ENCODE measurements at places on chromosomes 3 and 15. TPM values are rescaled to one million over a fixed set of nuclear protein-coding genes. Genes with fewer than 3 reads are reported as not detected.

- DNase-seq, result no peak
Measured at GRCh38 chr3:50147447-50147846, 7.7 kb upstream of the SEMA3F start.

- no peak for DNase-seq
Measured at GRCh38 chr15:56837273-56837672, 81.2 kb upstream of the TCF12 start.

DNA sequence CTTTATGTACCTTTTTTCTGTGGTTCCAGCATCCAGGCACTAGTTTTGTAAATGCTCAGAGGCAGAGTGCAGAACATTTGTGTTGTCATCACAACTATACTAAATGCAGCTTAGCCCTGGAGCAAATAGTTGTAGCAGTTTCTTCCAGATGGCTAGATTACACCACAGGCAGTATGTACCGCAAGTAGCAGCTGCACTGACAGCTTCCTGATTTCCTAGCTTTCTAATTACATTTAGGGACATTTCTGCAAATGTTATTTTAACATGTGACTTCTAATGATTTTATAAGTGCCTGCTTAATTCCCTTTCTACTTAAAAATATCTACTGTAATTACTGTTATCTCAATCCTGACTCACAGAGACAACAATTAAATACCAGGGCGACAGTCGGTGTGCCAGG is 106.5 kb downstream of the NR2E3 start:
- DNase-seq, result no peak

GRCh38 chr3:141738891-141739363 is 829 bp downstream of the RNF7 start:
- peak; percentile 32 for DNase-seq

- no peak for DNase-seq
Measured at GRCh38 chr3:169072494-169072893, 591.0 kb downstream of the MECOM start.

DNA sequence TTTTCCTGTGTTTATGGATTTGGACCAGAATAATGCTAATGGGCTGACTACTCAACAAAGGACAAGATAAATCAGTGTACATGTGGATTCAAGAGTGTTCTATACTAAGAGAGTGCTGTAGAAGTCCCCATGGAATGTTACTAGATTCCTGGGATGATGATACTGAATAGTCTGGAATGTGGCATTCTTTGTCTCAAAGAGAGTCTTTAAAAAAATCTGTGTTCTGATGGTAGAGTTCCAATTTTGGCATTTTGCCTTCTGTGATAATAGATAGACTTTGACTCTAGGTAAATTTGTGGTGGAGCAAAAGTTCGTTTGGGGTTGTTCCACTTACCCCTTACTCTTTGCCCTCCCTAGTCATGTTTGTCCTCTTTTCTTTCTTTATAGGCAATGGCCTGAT is 43.7 kb downstream of the NMD3 start:
- DNase-seq, result peak; percentile 53

DNA sequence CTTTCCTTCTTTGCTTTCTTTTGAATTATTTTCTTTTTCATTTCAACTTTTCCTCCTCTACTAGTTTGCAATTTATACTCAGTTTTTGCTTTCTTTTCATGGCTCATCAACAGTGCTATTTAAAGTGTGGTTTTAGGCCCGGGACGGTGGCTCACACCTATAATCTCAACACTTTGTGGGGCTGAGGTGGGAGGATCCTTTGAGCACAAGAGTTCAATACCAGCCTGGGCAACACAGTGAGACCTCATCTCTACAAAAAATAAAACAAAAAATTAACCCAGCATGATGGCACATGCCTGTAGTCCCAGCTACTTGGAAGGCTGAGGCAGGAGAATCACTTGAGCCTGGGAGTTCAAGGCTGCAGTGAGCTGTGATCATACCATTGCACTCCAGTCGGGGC is 20.4 kb upstream of the DENND4A start:
- no peak for DNase-seq

DNA sequence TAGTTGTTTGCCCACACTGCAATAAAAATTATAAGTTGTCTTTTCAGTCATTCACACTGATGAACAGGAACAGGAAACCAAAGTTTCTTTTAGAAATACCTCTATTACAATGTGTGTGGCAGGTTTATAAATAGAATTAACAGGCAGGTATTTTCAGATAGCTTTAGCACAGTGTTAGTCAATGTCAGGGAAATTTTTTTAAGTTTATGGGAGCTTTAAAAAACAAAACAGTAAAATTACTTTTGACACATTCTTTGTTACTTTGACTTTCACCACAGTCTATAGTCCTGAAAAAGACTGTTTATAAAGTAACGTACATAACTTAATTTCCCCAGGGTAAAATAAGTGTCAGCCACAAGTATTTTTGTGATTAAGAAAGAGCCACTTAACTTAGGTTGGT is 38.1 kb downstream of the SERPINI1 start:
- DNase-seq, result no peak

DNA sequence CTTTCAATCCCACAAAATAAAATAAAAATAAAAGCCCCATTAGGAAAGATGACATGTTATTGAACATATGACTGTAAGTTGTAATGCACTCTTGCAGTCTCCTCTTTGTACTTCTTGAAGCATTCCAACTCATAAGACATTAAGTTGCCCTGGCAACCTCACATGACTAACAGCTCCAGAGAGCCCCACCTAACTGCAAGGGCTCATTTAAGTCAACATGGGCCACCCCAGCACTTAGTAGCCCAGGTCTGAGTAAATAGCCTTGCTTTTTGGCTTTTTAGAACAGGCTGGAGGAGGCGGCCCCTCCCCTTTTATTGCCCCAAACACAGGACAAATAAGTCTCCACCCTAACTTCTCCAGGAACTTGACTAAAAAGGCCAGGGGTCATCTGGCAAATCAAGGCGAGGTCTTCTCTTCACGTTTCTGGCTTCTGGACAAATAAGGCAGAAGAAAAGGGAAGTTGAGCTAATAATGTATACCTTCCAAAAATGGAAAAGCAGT is 135.1 kb downstream of the TMCO5A start:
- DNase-seq, result peak; percentile 70

Gene ZMYND10
- polyA plus RNA-seq, result 0.79 TPM

Gene GOLGA6D
- 0.09 TPM for polyA plus RNA-seq

Gene MAP6D1
- 18.4 TPM for polyA plus RNA-seq

Gene CHRNA7
- polyA plus RNA-seq, result 1.8 TPM

Gene NEDD4
- polyA plus RNA-seq, result 8.5 TPM

Gene ATP6V1A
- polyA plus RNA-seq, result 20.0 TPM

Gene COPG1
- polyA plus RNA-seq, result 143 TPM

Gene NMNAT3
- polyA plus RNA-seq, result 3.0 TPM

Gene GOLGA6L6
- not detected for polyA plus RNA-seq

Gene KCNMB2
- 11.5 TPM for polyA plus RNA-seq

Gene CFAP92
- polyA plus RNA-seq, result 0.99 TPM

Gene STARD9
- 16.2 TPM for polyA plus RNA-seq
